Caco-2 (cell line): ENCODE measurements at places on chromosomes 5 and 9. TPM values are rescaled to one million over a fixed set of nuclear protein-coding genes. Genes with fewer than 3 reads are reported as not detected.

GRCh38 chr5:140295414-140295813, 7.5 kb downstream of the PFDN1 start:
- no peak for DNase-seq

The PCDHA8 gene
- total RNA-seq = not detected in 2 replicates

DNA sequence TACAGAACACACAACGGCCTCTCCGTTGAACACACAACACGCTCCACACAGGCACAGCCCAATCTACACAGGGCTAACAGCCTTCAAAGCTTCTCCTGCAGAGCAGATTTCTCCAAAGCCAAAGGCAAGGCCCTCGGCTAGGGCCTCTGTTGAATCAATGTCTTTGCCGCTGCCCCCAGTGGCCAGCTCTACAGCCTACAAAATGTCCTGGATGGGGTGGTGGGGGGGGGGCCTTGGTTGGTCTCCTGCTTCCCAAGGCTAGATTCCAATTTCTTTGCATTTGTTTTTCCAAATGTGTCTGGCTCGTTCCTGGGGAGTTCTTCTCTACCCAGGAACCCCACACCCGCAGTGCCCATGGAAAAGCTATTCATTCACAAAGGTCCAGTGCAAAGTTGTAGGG, 167.2 kb downstream of the PAX5 start:
- no peak for DNase-seq

The EIF4E1B gene
- total RNA-seq = not detected in 2 replicates

DNA sequence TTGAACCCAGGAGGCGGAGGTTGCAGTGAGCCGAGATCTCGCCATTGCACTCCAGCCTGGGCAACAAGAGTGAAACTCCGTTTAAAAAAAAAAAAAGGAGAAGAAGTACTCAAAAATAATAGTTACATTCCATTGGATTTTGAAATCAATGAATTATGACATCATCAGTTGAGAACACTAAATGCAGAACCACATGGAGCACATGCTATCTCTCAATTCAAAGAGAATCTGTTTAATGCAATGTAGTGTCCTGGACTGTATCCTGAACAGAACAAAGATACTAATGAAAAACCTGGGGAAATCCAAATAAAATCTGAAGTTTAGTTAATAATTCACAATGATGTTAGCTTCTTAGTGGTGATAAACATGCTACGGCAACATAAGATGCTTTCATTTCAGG, 20.3 kb downstream of the CDC14B start:
- DNase-seq = no peak

GRCh38 chr9:38068701-38069628, at the start of gene SHB:
TSS of gene SHB (minus strand) at chr9:38069227. CDS start at chr9:38068645, 582 bp downstream.
- DNase-seq = peak; percentile 84
